Brain (organoid and tissue), 16 donors: ENCODE measurements at places on chromosomes 5 and 9. TPM values are rescaled to one million over a fixed set of nuclear protein-coding genes. Genes with fewer than 3 reads are reported as not detected.

HTR1A gene
- 0.24 TPM for polyA plus RNA-seq

DNA sequence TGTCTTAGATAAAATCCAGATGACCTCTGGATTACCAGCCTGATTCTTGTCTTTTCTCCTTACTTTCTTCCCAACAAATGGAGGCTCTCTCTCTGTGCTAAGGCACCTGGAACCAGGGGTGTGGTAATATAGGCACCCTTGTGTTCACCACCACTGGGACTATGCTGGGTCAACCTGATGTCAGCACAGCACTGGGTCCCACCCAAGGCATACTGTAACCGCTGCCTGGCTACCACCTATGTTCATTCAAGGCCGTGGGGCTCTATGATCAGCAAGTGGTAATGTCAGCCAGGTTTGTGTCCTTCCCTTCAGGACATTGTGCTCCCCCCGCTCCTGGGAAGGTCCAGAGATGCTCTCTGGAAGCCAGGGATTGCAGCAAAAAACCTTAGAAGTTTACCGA lies 283.6 kb downstream of the TMEM232 start:
- DNase-seq, result no peak

DNA sequence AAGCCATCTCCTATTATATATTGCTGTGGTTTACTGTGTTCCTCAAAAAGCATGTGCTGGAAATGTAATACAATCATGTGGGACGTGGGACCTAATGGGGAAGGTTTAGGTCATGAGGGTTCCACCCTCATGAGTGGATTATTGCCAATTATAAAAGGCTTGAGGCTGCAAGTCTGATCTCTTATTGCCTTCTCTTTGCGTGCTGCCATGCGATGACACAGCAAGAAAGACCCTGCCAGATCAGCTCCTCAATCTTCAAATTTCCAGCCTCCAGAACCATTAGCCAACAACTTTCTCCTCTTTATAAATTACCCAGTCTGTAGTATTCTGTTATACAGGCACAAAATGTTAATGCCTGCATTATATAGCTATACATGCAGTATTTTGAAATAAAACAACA lies 45.4 kb downstream of the MARCHF11 start:
- DNase-seq, result no peak

DNA sequence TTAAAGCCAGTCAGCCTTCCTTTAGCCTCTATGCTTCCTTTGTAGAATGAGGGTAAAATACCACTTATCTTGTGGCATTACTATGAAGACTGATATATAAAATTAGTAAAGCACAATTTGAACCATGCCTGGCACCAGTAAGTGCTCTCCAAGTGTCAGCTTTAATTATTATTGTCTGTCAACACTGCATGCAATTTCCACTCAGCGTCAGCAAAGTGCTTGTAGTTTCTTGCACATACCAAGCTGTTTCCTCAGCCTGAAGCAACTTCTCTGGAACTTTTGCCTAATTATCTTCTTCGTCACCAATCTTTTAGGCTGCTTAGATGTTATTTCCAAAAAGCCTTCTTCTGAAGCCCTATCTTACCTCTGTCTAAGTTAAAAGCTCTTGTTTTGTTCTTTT lies 177.3 kb downstream of the CDC42SE2 start:
- no peak for DNase-seq

IFNA13 gene
- polyA plus RNA-seq, result not detected

DNA sequence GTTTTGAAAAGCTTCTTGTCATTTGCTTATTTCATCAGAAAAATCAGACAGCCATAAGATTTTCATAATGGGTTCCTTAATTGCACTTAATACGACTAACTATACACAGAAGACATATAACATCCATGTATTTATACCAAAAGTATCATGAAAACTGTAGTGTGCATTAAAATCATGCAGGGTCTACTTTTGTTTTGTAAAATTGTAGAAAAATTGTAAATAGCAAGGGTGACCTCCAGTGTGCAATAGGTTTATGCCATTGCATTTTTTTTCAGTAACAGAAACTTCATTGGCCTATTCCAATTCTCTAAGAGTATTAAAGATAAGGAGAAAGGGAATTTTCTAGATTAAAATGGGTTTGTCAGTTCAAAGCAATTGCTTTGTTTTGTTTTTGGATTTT lies 307.6 kb downstream of the KIAA0825 start:
- DNase-seq, result no peak

GRCh38 chr5:139306628-139307379 lies 13.3 kb downstream of the MATR3 start:
- no peak for DNase-seq

OR1Q1 gene
- not detected for polyA plus RNA-seq

NNT gene
- 52.6 TPM for polyA plus RNA-seq

SLC34A1 gene
- not detected for polyA plus RNA-seq

DNA sequence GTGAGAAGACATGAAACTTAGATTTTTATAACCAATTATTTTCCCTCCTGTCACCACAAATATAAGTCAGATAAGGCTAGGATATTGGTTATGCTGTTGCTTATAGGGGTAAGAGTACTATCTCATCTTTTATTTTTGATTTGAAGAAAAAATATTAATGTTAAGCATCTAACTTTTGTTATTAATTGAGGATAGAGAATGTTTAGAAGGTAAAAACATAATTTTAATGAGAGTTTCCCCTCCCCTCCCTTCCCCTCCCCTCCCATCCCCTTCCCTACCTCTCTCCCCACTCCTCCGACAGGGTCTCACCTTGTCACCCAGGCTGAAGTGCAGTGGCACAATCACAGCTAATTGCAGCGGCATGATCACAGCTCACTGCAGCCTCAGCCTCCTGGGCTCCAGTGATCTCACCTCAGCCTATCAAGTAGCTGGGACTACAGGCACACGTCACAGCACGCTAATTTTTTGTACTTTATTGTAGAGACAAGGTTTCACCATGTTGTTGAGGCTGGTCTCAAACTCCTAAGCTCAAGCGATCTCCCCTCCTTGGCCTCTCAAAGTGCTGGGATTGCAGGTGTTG lies 86.7 kb downstream of the RIC1 start:
- DNase-seq, result no peak

DNA sequence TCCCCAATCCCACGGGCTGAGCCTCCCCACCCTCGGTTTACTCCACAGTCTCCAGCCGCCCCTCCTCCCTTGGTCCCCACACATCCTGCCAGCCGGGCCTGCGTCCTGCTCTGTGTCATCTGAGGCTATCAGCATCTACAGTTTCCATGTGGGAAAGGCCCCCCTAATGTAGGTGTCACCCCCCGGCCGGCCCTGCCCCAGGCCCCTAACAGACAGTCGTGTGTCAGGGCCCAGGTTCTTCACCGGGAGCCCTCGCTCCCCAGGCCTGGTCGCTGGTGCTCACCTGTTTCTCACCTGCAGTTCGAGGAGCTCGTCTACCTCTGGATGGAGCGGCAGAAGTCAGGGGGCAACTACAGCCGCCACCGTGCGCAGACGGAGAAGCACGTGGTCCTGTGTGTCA lies 62.7 kb downstream of the KCNT1 start:
- no peak for DNase-seq

COL23A1 gene
- polyA plus RNA-seq, result 0.80 TPM

NRG2 gene
- polyA plus RNA-seq, result 1.6 TPM

DNA sequence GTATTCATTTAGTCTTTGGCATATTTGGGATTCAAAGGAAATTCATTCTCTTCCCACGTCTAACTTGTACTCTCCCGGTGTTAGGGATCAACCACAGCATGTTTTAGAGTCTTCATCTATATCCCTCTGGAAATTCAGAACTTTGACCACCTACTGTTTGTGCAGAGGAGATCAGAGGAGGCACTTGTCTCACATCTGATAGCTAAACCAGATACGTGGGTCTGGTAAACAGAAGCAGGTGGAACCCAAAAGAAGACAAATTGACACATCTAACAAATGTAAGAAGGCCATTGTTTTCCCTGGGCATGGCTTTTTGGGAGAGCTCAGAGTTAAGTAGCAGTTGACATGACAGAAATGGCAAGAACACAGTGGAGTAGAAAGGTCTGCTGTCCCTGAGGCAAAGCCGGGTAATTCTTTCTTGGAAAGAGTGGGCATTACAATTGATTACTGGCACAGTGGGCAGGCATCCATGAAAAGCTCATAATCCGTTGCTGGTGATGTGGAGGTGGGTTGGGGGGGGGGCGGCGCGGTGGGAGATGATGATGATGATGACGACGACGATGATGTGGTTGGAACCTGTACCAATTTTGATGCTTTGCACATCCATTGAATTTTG lies 27.5 kb downstream of the PIP5K1B start:
- no peak for DNase-seq

- DNase-seq, result no peak
Observed at GRCh38 chr9:95587021-95587964, 70.5 kb upstream of the PTCH1 start.

DNA sequence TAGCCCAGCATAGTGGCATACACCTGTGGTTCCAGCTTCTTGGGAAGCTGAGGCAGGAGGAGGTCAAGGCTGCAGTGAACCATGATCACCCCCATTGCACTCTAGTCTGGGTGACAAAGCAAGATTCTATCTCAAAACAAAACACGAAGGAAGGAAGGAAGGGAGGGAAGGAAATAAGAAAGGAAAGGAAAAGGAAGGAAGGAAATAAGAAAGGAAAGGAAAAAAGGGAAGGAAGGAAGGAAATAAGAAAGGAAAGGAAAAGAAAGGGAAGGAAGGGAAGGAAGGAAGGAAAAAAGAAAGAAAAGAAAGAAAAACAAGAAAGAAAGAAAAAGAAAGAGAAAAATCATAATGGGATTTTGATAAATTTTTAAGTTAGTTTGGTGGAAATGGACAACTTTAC lies 3.1 kb upstream of the STX17 start:
- no peak for DNase-seq
